ENCODE measurements at places on chromosomes 7 and 10. TPM values are rescaled to one million over a fixed set of nuclear protein-coding genes. Genes with fewer than 3 reads are reported as not detected.
A peak's percentile ranks its signal among the peaks of the same experiment; 100 is the strongest.

GRCh38 chr7:113267885-113268284 is 149.5 kb upstream of the SMIM30 start:
- H3K36me3 ChIP-seq, result no peaks in the 10 kb centered on the region
- H3K27ac ChIP-seq, result no peak overlapping the region
- no peak overlapping the region for H3K4me3 ChIP-seq
- H3K27me3 ChIP-seq, result no peaks in the 10 kb centered on the region

- H3K27me3 ChIP-seq, result no peaks in the 10 kb centered on the region
- DNase-seq, result peak; percentile 68
- no peak overlapping the region for H3K4me3 ChIP-seq
Observed at GRCh38 chr10:19966751-19967150, 150.5 kb downstream of the PLXDC2 start.

- no peaks in the 10 kb centered on the region for H3K36me3 ChIP-seq
- no peaks in the 10 kb centered on the region for H3K27me3 ChIP-seq
- no peak for DNase-seq
- H3K4me3 ChIP-seq, result peak overlapping the region; percentile 78
- peaks cover 20% of the 10 kb centered on the region for H3K4me1 ChIP-seq
- H3K27ac ChIP-seq, result no peak overlapping the region
Observed at GRCh38 chr7:28180031-28180363, 598 bp downstream of the JAZF1 start.

PRLHR gene
- not detected for total RNA-seq

LRRN3 gene
- total RNA-seq, result 10.1 TPM

GRCh38 chr7:45971661-45972175 is 50.6 kb upstream of the IGFBP3 start:
- H3K27me3 ChIP-seq, result peaks cover 2% of the 10 kb centered on the region
- H3K4me1 ChIP-seq, result peaks cover 5% of the 10 kb centered on the region
- H3K27ac ChIP-seq, result no peak overlapping the region

- no peak for DNase-seq
- no peaks in the 10 kb centered on the region for H3K36me3 ChIP-seq
- no peaks in the 10 kb centered on the region for H3K27me3 ChIP-seq
- no peak overlapping the region for H3K27ac ChIP-seq
- no peaks in the 10 kb centered on the region for H3K4me1 ChIP-seq
Observed at GRCh38 chr10:28733245-28733644, 55.9 kb downstream of the BAMBI start.

DNA sequence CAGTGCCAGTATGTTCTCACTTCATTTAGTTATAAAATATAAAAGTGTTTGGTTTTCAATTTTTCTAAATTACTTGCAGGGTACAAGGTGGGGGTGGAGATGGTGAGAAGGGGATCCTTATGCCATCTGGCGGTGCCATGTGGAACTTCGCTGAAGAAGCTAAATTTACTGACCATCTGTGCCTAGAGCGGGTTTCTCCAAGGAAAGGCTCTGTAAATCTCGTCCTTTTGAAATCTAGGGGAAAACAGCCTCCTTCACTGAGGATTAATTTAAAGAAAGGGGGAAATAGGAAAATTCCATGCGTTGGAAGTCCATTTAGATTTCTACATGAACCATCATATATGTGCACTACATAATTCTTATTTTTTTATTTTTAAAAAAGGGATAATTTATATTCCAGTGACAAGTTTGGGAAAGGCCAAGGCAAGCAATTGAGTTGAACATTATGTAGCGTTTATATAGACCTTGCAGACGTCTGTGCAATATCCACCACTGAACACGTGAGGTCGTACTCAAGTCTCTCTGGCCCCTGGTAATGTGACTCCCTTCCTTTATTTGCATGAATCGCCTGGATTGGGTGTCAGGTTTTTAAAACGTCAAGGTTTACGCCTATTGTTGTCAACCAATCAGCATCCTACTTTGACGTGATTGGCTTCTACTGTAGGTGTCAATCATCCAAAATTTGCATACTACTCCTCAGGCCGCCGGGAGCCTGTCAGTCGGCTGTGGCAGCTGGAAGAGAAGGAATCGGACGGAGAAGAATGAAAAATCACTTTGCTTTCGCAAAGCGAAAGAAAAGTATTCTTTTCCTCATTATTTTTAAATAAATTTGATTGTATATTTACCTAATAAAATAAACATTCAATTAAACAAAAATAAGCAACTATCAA is 297.1 kb upstream of the NFE2L3 start:
- DNase-seq, result peak; percentile 99
- no peaks in the 10 kb centered on the region for H3K36me3 ChIP-seq
- H3K27ac ChIP-seq, result peak overlapping the region; percentile 87
- H3K4me3 ChIP-seq, result peak overlapping the region; percentile 60
- peaks cover 57% of the 10 kb centered on the region for H3K4me1 ChIP-seq

BTAF1 gene
- 29.0 TPM for total RNA-seq

- peaks cover 9% of the 10 kb centered on the region for H3K27me3 ChIP-seq
- no peak overlapping the region for H3K4me3 ChIP-seq
- H3K36me3 ChIP-seq, result no peaks in the 10 kb centered on the region
- H3K27ac ChIP-seq, result no peak overlapping the region
- no peak for DNase-seq
Observed at GRCh38 chr7:142790056-142790455, 19.3 kb downstream of the PRSS2 start.

- no peak overlapping the region for H3K27ac ChIP-seq
- H3K36me3 ChIP-seq, result no peaks in the 10 kb centered on the region
- H3K4me1 ChIP-seq, result no peaks in the 10 kb centered on the region
Observed at GRCh38 chr10:113441220-113441619, 111.6 kb upstream of the HABP2 start.

- H3K4me1 ChIP-seq, result peaks cover 4% of the 10 kb centered on the region
- no peak overlapping the region for H3K27ac ChIP-seq
- H3K27me3 ChIP-seq, result no peaks in the 10 kb centered on the region
- DNase-seq, result no peak
- no peaks in the 10 kb centered on the region for H3K36me3 ChIP-seq
Observed at GRCh38 chr10:97157578-97158095, 28.1 kb downstream of the SLIT1 start.

DNA sequence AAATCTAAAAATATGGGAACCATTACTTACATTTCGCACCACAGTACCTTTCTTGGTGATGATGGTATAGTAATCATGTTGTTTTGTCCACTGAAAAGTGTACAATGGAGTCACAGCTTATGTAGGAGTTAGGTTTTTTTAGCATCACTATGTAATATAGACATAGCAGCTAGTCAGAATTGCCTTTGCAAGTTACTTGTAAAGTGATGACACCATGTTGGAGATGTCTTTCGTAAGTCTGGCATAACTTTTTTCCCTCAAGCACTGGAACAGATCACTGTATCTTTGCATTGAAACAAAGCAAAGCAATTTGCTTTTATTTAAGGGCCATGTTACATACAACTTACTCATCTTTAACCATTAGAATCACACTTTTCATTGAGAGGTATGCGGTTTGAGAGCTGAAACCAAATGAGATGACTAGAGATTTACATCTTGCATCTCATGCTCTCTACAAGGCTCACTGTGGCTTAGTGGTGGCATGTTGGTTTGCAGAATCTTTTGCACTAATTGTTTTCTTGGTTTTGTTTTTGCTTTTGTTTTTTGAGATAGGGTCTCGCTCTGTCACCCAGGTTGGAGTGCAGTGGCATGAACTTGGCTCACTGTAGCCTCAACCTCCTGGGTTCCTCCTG is 18.3 kb downstream of the UBN2 start:
- no peak overlapping the region for H3K4me3 ChIP-seq
- H3K27ac ChIP-seq, result no peak overlapping the region
- no peak for DNase-seq

SFRP4 gene
- 55.4 TPM for total RNA-seq

GRCh38 chr7:8179486-8179885 is 82.5 kb downstream of the ICA1 start:
- no peak overlapping the region for H3K4me3 ChIP-seq
- no peaks in the 10 kb centered on the region for H3K36me3 ChIP-seq
- peaks cover 3% of the 10 kb centered on the region for H3K4me1 ChIP-seq
- DNase-seq, result peak; percentile 38
- H3K27ac ChIP-seq, result no peak overlapping the region

DNA sequence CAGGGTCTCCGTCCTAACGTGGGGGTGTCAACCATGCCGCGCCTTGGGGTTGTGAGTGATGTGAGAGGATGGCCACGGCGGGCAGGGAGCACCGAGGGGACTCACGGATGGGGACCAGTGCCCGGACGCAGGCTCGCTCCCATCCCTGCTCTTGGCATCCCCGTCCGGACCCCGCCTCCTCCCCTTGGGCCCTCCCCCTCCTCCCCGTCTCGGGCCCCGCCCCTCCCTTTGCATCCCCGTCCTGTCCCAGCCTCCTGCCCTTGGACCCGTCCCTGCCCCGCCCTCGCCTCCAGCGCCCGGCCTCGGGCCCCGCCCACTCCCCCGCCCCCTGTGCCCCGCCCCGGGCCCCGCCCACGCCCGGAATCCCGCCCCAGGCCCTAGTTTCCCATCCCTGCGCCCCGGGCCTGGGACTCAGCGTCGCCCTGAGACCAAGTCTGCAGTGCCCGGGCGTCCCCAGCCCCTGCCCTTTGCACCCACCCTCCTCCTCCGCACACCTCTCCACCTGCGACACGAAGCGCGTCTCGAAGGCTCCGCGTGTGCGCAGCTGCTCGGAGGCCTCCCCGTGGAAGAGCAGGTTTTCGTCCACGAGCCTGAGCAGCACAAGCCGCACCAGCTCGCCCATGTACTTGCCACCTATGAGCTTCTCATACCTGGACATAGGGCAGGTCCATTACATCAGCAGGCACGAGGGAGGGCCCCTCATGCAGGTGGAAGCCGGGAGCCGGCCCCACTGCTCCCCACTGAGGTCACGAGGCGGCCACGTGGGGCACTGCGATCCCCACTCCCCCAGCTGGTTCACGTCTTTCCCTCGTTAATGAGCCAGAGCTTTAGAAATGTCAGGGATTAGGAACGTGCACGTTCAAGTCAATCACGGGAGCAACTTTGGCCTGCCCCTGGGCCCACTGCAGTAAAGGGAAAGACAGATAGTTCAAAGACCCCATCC is 5.1 kb upstream of the MYL7 start:
- peaks cover 80% of the 10 kb centered on the region for H3K4me1 ChIP-seq
- H3K27me3 ChIP-seq, result peaks cover 14% of the 10 kb centered on the region
- H3K36me3 ChIP-seq, result no peaks in the 10 kb centered on the region
- H3K27ac ChIP-seq, result peak overlapping the region; percentile 55
- peak; percentile 81 for DNase-seq

- DNase-seq, result no peak
- no peaks in the 10 kb centered on the region for H3K4me1 ChIP-seq
- H3K36me3 ChIP-seq, result no peaks in the 10 kb centered on the region
- no peak overlapping the region for H3K4me3 ChIP-seq
- no peaks in the 10 kb centered on the region for H3K27me3 ChIP-seq
Observed at GRCh38 chr10:9222917-9223316, 1168.4 kb downstream of the GATA3 start.

- no peaks in the 10 kb centered on the region for H3K27me3 ChIP-seq
- H3K36me3 ChIP-seq, result no peaks in the 10 kb centered on the region
- H3K4me3 ChIP-seq, result no peak overlapping the region
- no peak overlapping the region for H3K27ac ChIP-seq
- DNase-seq, result peak; percentile 22
Observed at GRCh38 chr7:24024276-24025068, 259.5 kb upstream of the NPY start.

GRCh38 chr7:131222171-131222570 is 105.5 kb upstream of the MKLN1 start:
- no peak for DNase-seq
- no peaks in the 10 kb centered on the region for H3K4me1 ChIP-seq
- no peaks in the 10 kb centered on the region for H3K36me3 ChIP-seq
- H3K27ac ChIP-seq, result no peak overlapping the region
- no peaks in the 10 kb centered on the region for H3K27me3 ChIP-seq

- no peak for DNase-seq
- no peak overlapping the region for H3K4me3 ChIP-seq
- no peak overlapping the region for H3K27ac ChIP-seq
- no peaks in the 10 kb centered on the region for H3K27me3 ChIP-seq
- H3K36me3 ChIP-seq, result no peaks in the 10 kb centered on the region
- no peaks in the 10 kb centered on the region for H3K4me1 ChIP-seq
Observed at GRCh38 chr10:121385136-121385535, 213.1 kb downstream of the FGFR2 start.

KCNMA1 gene
- 18.2 TPM for total RNA-seq

DNA sequence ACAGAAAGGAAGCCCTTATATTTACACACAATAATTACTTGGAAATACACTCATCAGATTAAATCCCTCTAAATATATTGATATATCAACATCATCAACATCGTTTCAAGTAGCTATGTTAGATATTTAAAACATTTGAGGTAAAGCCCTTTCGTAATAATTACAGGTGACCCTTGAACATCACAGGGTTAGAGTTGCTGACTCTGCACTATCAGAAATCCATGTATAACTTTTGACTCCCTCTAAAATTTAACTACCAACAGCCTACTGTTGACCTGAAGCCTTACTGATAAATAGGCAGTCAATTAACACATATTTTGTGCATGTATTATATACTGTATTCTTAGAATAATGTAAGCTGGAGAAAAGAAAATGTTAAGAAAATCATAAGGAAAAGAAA is 34.6 kb upstream of the LRRN3 start:
- H3K27me3 ChIP-seq, result no peaks in the 10 kb centered on the region
- DNase-seq, result no peak
- no peaks in the 10 kb centered on the region for H3K4me1 ChIP-seq
- H3K36me3 ChIP-seq, result no peaks in the 10 kb centered on the region

WEE2 gene
- total RNA-seq, result 0.09 TPM

- H3K4me3 ChIP-seq, result no peak overlapping the region
- no peak overlapping the region for H3K27ac ChIP-seq
- no peaks in the 10 kb centered on the region for H3K36me3 ChIP-seq
- H3K4me1 ChIP-seq, result no peaks in the 10 kb centered on the region
Observed at GRCh38 chr7:12821746-12822145, 134.3 kb downstream of the ARL4A start.

BAZ1B gene
- total RNA-seq, result 41.9 TPM

DNA sequence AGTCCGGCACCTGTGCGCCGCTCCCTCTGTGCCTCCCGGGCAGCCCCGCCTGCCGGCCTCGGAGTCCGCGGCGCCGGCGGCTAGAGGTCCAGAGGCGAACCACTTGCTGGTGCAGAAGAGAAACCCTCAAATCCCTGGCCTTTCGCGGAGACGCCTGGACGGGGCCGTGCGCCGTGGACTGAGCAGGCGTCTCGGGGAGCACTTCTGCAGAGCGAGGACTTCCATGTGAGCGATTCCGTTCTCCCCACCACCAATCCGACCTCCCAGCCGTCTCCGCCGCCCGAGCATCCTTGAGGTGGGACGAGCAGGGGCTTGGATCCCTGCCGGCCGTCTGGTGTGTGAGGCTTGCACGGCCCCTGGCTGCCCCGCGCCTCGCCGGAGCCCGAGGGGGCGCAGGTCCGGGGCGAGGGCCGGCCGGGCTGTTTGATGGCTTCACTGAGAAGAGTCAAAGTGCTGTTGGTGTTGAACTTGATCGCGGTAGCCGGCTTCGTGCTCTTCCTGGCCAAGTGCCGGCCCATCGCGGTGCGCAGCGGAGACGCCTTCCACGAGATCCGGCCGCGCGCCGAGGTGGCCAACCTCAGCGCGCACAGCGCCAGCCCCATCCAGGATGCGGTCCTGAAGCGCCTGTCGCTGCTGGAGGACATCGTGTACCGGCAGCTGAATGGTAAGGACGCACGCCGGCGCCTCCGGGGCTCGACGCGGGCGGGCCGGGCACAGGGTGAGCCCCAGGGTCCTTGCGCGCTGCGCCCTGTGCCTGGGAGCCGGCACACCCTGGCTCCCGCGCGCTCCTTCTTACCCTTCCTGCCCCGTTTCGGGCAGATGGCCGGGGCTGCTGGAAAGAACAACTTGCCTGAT is 660 bp downstream of the GALNT17 start:
- H3K4me3 ChIP-seq, result peak overlapping the region; percentile 64
- peak overlapping the region; percentile 9 for H3K27ac ChIP-seq
- peak; percentile 61 for DNase-seq
- H3K36me3 ChIP-seq, result no peaks in the 10 kb centered on the region

- H3K27me3 ChIP-seq, result peaks cover 80% of the 10 kb centered on the region
- peak; percentile 86 for DNase-seq
- H3K36me3 ChIP-seq, result peaks cover 7% of the 10 kb centered on the region
- peak overlapping the region; percentile 87 for H3K4me3 ChIP-seq
- H3K27ac ChIP-seq, result peak overlapping the region; percentile 99
- peaks cover 44% of the 10 kb centered on the region for H3K4me1 ChIP-seq
Observed at GRCh38 chr10:75399461-75400162, 2.0 kb downstream of the ZNF503 start.

Measured in muscle of leg (tissue), 16 donors.